Stomach (tissue), 19 donors: ENCODE measurements at places on chromosomes 12 and 14.

GRCh38 chr12:5272018-5272785 is 159.7 kb upstream of the NTF3 start:
- DNase-seq, result no peak

DNA sequence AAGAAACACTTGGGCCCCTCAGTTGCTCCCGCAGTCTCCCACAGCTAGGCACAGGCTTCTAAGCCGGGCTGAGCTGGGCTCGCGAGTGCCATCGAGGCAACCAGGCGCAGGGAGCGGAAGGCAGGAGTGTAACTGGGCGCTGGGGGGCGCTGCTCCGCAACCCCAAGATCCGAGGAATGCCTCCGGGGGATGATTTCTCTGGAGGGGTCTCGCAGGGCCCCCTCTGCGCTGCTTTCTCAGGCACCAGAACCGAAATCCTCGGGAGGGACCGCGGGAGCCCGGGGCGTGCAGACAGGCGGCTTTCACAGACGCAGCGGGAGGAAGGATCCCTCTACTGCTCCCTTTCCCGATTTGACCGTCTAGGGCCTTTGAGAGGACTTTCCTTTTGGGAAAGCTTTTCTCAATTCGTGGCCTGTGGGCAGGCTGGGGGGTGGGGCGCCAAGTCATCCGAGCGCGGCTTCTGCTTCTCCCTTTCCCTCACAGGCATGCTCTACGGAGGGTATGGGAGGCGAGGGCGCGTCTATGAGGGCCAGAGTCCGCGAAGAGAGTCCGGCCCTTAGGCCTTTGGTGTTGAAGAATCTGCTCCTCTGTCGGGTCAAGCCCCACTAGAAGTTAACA is 4.3 kb upstream of the NKX2-1 start:
- DNase-seq, result no peak

GRCh38 chr14:59905188-59905587 is 14.8 kb upstream of the LRRC9 start:
- no peak for DNase-seq

- DNase-seq, result peak; percentile 63
Observed at GRCh38 chr12:31815096-31815495, 86.3 kb upstream of the AMN1 start.

DNA sequence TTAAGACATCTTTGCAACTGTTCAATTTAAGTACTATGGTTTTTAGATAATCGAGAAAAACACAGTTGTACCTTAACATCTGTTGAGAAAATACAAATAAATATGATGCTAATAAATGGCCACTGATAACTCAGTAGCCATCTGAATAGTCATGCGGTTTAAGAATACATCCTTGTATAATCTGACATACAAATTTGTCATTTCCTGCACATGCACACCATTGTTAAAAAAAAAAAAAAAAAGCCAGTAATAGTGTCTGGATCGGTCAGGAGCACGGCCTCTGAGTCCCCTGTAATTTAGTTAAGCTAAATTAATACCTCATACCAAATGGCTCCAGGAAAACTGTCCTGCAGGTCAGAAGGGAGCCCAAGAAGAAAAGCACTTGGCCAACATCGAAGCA is 16.8 kb downstream of the RFC5 start:
- DNase-seq, result no peak

DNA sequence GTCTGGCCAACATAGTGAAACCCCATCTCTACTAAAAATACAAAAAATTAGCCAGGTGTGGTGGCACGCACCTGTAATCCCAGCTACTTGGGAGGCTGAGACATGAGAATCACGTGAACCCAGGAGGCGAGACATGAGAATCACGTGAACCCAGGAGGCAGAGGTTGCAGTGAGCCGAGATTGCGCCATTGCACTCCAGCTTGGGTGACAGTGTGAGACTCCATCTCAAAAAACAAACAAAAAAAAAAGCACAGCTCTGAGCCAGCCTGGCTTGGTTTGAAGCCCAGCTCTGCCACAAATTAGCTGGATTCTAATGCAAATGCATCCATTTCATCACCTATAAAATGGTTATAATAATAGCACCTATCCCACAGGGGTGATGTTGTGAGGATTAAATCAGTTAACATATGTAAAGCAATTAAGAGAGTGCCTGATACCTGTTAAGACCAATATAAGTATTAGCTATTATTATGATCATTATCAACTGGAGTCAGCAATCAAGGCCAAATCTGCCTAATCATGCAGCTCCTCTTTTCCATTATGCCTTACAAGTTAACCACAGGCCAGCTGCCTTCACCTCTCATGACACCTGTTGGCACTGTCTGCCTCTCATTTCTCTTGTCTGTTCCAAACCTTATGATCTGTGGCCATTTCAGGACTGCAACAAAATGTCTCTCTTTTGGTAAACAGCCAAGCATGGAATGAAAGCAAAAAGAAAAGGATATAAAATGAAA is 2.1 kb downstream of the GNPTAB start:
- DNase-seq, result no peak

DNA sequence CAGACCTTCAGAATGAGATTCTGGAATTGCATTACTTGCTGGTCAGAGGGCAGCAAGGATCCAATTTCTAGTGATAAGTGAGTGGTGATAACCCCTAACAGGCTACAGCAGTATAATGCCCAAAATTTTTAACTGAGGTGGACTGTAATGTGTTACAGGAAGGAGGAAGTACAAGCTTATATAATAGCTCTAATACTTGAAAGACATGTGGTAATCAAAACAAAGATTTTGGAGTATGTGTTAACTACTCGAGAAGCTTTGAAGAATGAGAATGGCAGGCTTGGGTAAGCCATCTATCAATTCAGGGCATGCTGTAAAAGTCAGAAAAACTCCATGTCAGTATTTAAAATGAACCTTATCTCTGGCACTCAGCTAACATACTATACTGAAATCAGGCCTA is 70.5 kb downstream of the ANKS1B start:
- DNase-seq, result no peak

DNA sequence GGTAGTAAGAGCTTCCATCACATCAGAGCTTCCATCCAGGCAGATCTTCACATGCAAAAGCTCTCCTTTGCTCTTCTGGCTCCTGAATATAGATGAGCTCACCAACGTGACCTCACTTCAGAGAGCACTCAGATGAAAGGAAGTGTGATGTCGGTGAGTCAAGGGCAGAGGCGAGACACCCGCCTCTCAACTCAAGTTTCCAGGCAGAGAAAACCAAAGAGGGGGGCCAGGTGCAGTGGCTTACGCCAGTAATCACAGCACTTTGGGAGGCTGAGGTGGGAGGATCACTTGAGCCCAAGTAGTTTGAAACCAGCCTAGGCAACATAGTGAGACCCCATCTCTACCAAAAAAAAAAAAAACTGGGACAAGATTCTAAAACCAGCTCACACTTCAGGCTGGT is 126.9 kb downstream of the DUSP6 start:
- DNase-seq, result peak; percentile 65

DNA sequence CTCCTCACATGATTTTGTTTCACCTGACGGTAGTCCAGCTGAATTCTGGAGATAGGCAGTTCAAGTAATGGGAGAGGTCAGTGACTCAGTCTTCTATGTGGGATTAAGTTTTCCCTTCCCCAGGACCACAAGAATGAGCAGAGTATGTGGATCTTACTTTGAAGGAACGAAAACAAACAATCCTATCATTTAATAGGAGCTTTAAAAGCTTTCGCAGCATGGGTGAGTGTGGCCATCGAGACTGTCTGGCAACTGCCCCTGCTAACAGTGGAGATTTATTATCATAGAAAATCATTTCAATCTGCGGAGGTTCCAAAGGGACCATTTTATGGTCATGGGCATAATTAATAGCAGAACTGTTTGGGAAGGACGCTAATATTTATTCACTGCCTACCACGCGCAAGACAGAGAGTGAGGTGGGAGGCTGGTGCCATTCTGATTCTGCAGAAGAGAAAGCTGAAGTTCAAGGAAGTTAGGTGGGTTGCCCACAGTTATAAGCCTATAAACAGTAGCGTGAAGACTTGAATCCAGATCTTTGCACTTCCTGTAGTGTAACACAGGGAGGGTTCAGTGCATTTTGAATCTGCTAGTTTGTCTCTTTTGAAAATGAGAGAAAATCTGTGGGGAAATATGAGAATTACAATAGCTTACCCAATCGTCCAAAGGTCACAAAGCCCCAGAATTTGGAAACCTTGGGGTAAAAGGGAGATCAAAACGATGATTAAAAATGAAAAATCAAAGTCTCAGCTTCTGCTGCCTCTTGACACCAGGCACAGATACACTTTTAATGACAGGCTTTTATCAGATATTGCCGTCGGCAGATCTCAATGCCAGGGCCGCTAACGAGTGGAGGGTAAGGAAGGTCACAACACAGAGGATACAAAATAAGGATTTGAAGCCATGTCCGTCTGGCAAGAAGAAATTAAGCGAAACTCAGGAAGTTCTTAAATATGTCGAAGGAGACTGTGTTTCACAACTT is 209.6 kb downstream of the CRADD start:
- DNase-seq, result peak; percentile 37

GRCh38 chr12:7090222-7090998 is 1.8 kb downstream of the C1R start:
- no peak for DNase-seq

- DNase-seq, result peak; percentile 29
Observed at GRCh38 chr12:93912086-93912733, 235.0 kb downstream of the CRADD start.

GRCh38 chr12:62533087-62533754 is 66.6 kb downstream of the MON2 start:
- DNase-seq, result no peak

DNA sequence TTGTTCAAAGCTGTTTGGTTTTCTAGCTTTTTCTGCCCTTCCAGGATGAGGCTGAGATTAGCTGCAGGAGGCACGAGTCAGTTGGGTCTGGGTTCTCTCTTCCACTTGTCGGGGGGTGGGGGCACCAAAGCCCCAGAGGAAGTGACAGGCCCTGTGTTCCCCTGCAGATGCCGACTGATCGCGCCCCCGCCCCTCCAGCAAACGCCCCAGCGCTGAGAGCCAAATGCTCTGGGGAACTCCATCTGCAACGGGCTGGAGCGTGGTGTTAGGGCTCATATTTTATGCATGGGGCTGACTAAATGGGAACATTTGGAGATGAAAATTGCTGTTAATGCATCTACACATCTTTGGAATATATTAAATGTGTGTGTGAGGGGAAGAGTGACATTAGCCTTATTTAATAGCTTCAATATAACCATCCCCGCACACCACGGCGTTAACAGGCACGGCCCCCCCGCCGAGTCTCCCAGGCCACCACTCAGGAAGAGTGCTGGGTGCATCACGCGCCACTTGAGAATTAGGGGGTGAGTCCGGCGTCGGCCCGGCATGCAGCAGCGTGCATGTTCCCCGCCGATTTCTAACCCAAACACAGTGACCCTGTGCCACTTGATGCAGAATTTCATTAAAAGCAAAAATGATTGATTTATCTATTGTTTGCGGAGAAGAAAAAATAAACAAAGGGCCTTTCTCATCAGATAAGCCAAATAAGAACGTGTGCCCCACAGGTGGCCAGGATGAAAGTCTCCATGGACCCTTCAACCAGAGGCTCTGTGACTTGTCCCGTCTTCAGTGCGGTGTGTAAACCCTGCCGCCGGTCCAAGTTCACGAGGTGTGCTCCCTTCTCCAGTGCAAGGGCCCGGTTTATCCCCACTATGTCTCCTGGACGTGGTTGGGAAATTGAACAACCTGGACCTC is 165.0 kb upstream of the RTL1 start:
- DNase-seq, result no peak

- DNase-seq, result no peak
Observed at GRCh38 chr12:50322206-50322605, 38.9 kb upstream of the LIMA1 start.

DNA sequence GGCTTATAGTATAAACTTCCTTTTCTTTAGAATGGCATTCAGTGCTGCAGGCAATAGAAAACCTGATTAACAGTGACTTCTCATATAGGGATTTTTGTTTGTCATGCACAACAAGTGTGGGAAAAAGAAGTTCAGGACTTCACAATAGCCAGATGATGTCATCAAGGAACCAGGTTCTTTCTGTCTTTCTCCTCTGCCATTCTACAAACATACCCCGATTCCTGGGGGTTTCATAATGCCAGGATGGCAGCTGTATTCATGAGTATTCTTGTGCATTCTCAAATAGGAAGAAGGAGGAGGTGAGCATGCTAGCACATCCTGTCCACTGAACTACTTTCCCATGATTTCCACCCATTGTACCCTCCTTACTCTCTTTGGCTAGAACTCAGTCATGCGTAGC is 182.7 kb upstream of the EEA1 start:
- no peak for DNase-seq

DNA sequence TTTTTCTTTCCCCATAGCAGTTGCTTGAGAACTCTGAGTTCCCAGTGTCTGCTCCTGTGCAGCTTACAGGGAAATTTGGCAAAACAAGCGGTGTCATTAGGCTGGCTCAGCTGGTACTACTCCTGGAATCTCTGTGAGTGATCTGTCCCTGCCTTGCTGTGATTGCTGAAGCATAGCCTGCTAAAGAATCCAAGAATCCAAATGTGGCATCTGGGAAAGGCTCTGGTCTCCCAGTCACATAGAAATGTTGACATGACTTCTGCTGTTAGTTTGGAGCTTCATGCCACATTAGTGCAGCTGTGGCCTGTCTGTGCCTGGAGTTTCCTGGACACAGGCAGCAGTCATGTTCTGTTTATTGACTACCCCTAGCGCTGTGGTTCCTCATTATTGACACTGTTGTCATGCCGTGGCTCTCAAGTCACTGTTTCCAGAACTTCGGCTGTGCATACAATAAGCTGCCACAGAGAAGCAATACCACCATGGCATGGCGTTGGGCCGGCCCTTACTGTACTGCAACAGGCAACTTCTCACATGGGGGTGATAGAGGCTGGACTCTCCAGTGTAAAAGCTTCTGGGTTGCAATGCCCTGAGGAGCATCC is 166.8 kb downstream of the MYRFL start:
- no peak for DNase-seq

DNA sequence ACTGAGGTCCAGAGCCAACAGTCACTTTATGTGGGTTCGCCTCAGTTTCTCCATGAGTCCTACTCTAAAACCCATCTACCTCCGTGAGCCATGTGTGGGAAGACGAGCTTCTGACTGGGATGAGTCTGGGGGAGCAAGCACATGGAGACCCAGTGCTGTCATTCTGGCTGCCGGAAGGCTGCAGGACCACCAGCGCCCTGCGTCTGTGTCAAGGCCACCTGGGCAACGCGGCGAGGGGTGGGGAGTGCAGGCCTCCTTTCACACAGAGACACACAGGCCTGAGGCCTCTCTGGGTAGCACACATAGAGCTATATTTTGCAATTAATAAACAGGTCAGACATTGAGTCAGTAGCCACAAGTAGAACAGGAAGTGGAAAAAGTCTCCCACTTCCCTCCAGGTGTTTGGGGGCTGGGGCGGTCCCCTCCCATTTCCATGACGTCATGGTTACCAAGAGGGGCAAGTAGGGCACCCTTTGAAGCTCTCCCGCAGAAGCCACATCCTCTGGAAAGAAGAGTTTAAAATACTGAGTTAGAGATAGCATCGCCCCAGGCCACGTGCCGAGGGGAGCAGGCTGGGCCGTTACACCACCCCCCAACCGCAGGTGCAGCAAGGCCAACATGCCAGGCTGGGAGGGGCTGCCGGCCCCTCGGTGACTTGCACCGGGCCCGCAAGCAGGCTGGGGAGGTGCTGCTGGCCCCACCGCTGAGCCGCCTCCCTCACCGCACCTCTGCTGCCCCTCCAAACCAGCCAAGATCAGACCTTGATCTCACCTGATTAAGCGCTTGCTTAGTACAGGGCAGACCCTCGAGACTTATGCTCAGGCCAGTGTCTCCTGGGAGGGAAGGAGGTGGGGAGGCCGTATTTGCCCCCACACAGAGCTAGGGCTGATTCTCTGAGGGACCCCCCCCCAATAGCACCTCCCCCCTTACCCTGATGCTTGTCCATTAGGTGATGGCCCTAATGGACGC is 32.7 kb downstream of the DAD1 start:
- peak; percentile 92 for DNase-seq
